Activated naive CD8-positive, alpha-beta T cell treated with anti-CD3 and anti-CD28 coated beads, Interleukin-2, amount 10 ng/mL, durations not matched to agents 7 days and 5 days (primary cell): ENCODE measurements at places on chromosomes 16 and 17. TPM values are rescaled to one million over a fixed set of nuclear protein-coding genes. Genes with fewer than 3 reads are reported as not detected.

- peak overlapping the region; percentile 10 for H3K4me3 ChIP-seq
- no peaks in the 10 kb centered on the region for H3K27me3 ChIP-seq
- H3K27ac ChIP-seq, result peak overlapping the region; percentile 71
- peaks cover 20% of the 10 kb centered on the region for H3K36me3 ChIP-seq
- H3K4me1 ChIP-seq, result peaks cover 26% of the 10 kb centered on the region
These were observed 57.5 kb downstream of the WIPI1 start for GRCh38 chr17:68399638-68400403.

Gene RPRML
- total RNA-seq, result not detected

- H3K36me3 ChIP-seq, result no peaks in the 10 kb centered on the region
- peaks cover 2% of the 10 kb centered on the region for H3K27me3 ChIP-seq
- no peak for DNase-seq
- no peaks in the 10 kb centered on the region for H3K4me1 ChIP-seq
- H3K4me3 ChIP-seq, result no peak overlapping the region
- H3K27ac ChIP-seq, result no peak overlapping the region
These were observed 5.1 kb downstream of the PRSS21 start for GRCh38 chr16:2822158-2822495.

GRCh38 chr17:57593739-57594462 lies 151.2 kb downstream of the CCDC182 start:
- no peaks in the 10 kb centered on the region for H3K27me3 ChIP-seq
- H3K36me3 ChIP-seq, result peaks cover 29% of the 10 kb centered on the region
- no peak for DNase-seq
- H3K4me1 ChIP-seq, result peaks cover 21% of the 10 kb centered on the region
- no peak overlapping the region for H3K4me3 ChIP-seq
- H3K27ac ChIP-seq, result no peak overlapping the region

- H3K27ac ChIP-seq, result no peak overlapping the region
- no peaks in the 10 kb centered on the region for H3K36me3 ChIP-seq
- peaks cover 5% of the 10 kb centered on the region for H3K27me3 ChIP-seq
- H3K4me3 ChIP-seq, result no peak overlapping the region
- no peak for DNase-seq
- H3K4me1 ChIP-seq, result peaks cover 26% of the 10 kb centered on the region
These were observed 3.6 kb upstream of the TMIGD1 start for GRCh38 chr17:30337393-30337999.

Gene TEKT3
- total RNA-seq, result not detected

DNA sequence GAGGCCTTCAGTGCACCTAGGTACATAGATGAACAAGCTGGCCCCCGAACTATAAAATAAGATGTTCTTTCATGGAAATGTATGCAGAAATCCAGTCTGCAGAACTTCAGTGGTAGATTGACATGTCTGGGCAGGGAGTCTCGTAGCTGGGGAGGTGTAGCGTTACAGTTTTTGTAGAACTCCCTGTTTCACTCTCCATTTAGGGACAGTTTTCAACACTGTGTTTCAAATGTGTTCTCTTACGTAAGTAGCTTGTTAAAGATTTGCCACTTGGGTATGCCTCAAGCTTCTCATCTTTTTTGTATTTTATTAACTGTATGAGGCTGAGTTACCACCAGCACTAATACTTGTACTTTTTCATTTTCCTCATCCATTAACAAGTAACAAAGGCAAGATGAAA lies 46.6 kb downstream of the PLD6 start:
- peaks cover 8% of the 10 kb centered on the region for H3K4me1 ChIP-seq
- H3K36me3 ChIP-seq, result peaks cover 6% of the 10 kb centered on the region
- no peaks in the 10 kb centered on the region for H3K27me3 ChIP-seq
- no peak overlapping the region for H3K27ac ChIP-seq
- no peak for DNase-seq
- no peak overlapping the region for H3K4me3 ChIP-seq

- H3K36me3 ChIP-seq, result no peaks in the 10 kb centered on the region
- peaks cover 3% of the 10 kb centered on the region for H3K4me1 ChIP-seq
- no peak overlapping the region for H3K27ac ChIP-seq
- no peak overlapping the region for H3K4me3 ChIP-seq
- H3K27me3 ChIP-seq, result peaks cover 28% of the 10 kb centered on the region
These were observed 15.8 kb upstream of the SRCIN1 start for GRCh38 chr17:38621538-38621937.

Gene HIC1
- 62.1 TPM for total RNA-seq

GRCh38 chr16:22092143-22092933 lies at the start of gene VWA3A:
Gene VWA3A (plus strand): TSS chr16:22092541. CDS start chr16:22092638, 97 bp downstream.
- H3K27ac ChIP-seq, result peak within 1 kb of the TSS; percentile 34
- peaks cover 23% of the 10 kb centered on the region for H3K27me3 ChIP-seq
- no peaks in the 10 kb centered on the region for H3K36me3 ChIP-seq
- H3K4me1 ChIP-seq, result no peaks in the 10 kb centered on the region
- DNase-seq, result no peak
- H3K4me3 ChIP-seq, result no peak within 1 kb of the TSS

Gene VWA3A
- total RNA-seq, result 0.51 TPM
